ENCODE measurements at places on chromosomes 2 and 18.

DNA sequence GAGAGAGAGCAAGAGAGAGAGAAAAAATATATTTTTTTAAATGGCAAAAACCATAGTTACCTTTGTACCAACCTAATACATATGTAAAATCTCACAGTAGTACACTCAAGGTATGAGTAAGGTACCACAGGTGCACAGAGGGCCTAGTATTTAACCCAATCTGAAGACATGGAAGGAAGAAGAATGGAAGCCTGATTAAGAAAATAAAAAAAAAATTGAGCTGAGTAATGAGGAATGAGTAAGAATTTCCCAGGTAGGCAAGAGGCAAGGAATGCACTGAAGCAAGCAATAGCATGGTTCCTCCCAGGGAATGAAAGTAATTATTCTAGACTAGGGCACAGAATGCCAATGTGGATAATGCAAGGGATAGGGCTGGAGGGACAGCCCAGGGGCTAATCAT lies 294.2 kb downstream of the FIGN start:
- no peak for DNase-seq

GRCh38 chr2:190781604-190782198 lies 98.9 kb upstream of the GLS start:
- peak; percentile 71 for DNase-seq

- no peak for DNase-seq
These were observed 100.7 kb upstream of the RNU4ATAC start for GRCh38 chr2:121429927-121430520.

GRCh38 chr2:133498662-133499585 lies 69.3 kb downstream of the NCKAP5 start:
- no peak for DNase-seq

GRCh38 chr2:72846171-72847095 lies 20.6 kb upstream of the EXOC6B start:
- no peak for DNase-seq

DNA sequence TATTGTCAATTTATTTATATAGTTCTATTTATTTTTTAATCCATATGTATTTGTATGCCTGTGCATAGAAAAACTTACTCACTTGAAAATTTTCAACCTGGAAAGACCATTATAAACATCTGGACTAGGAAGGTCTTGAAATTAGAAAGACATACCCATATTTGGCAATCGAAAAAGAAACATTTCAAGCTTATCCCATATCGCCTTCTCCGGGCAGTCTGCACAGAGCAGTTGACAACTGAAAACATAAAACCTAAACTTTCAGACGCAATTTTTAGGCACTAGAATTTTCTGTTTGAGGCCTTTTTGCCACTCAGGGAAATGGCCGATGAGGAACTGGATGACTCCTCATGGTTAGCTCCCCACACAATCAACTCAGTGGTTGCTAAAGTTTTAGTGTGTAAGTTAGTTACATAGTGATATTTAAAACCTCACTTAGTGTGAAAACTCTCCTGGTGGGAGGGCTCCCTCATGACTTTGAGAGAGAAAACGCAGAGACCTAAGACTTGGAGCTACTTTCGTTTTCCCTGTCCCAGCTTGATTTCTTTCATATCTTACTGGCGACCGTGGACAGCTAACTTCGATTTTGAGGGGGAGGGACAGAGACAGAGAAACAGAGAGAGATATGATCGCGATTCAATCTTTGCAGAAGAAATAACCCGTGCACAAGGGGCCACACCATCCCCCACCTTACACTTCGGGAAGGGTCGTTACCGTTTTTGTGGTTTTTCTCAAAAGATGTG lies 3.2 kb upstream of the HOXD12 start:
- DNase-seq = no peak

- peak; percentile 70 for DNase-seq
These were observed 273.6 kb downstream of the HRH4 start for GRCh38 chr18:24734058-24734457.

- no peak for DNase-seq
These were observed 27.7 kb upstream of the AP1S3 start for GRCh38 chr2:223865124-223865523.

DNA sequence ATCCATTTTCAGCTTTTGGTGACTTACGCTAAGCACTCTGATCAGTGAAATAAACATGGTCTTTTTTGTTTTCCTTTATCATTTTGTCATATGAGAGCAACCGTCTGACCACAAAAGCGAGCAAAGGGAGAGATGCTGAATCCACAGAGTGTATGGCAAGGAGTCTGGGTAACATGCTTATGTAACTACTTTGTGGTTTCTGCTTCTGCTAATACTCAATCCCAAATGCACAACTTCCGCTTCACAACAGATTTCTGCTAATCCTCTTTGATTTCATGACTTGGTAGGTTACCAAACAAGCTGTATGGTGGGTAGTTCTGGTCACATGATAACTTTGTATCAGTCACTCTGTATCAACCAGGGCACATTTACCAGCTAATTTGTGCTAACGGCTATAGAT lies 908.4 kb upstream of the CRIM1 start:
- peak; percentile 57 for DNase-seq
